GM18507 (cell line): ENCODE measurements at places on chromosomes 6 and 20.
A peak's percentile ranks its signal among the peaks of the same experiment; 100 is the strongest.

- DNase-seq, result no peak
Observed at GRCh38 chr6:112330071-112330878, 16.9 kb upstream of the RFPL4B start.

DNA sequence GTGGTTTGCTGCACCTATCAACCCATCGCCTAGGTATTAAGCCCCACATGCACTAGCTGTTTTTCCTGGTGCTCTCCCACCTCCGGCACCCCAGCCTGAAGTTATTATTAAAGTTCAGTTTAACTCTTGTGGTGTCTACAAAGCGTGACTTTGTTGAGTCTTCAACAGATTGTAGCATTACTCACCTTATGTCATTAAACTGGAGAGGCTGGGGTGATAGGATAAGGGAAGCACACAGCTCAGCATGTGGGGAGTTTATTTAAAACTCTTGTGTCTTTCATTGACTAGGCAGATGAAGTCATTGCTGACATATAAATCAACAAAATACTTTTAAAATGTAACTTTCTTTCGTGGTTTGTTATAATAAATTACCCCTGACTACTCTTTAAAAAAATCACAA, 84.7 kb upstream of the GCM1 start:
- no peak for DNase-seq

- DNase-seq, result no peak
Observed at GRCh38 chr20:23403751-23404150, 17.5 kb downstream of the NAPB start.

DNA sequence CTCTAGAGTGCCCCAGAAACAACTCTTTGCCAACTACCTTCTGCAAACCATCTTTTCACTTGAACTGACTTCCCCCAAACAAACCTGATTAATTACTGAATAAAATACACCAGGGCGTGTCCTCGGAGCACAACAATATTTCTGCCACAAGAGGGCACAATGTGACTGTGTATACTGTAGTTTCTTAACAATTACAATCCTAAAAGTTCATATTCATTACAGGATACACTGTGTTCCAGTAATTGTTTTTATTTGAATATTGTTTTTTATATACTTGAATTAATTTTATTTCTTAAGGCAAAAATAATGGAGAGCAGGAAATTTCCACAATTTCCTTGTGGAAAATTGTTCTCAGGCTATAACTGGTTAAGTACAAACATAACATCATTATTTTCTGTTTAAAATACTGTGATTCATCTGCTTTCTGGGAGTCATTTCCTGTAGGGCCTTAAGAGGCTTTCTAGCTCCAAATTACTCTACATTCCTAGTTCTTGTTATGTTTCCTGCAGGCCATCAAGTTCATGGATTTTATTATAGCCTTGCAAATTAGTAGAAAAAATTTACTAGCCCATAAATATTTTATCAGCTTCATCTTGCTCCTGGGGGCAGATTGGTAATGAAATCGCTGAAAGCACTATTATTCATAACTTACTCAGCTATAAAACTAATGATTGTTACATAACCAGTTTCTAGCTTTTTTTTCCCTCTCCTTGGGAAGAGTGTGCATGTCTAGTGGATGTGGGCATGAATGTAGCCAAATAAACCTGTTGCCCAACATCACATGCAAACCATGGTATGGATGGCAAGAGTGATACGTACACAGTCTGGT, 51.9 kb upstream of the SLC22A16 start:
- DNase-seq, result peak; percentile 36

- no peak for DNase-seq
Observed at GRCh38 chr20:37354210-37355195, 8.6 kb downstream of the SRC start.

GRCh38 chr20:40771848-40772511, 82.9 kb upstream of the MAFB start:
- no peak for DNase-seq

- DNase-seq, result no peak
Observed at GRCh38 chr20:52103335-52103912, 88.2 kb downstream of the ZFP64 start.

DNA sequence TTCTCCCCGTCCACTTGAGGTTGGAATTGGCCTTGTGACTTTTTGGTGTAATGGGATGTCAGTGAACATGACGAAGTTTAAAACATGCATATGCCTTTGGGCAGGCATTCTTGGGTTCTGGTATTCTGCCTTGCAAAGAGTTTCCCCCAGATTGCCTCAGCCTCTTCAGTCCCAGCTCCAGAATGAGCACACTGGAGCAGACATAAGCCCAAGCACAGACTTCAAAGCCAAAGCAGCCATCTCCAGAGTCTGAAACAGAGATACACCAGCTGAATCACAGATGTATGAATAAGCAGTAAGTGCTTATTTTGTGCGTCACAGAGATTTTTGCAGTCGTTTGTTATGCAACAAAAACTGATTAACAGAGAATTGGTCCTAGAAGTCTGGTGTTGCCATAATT, 546.0 kb downstream of the FRK start:
- DNase-seq, result no peak

GRCh38 chr6:83365931-83366330, 64.9 kb downstream of the ME1 start:
- no peak for DNase-seq

DNA sequence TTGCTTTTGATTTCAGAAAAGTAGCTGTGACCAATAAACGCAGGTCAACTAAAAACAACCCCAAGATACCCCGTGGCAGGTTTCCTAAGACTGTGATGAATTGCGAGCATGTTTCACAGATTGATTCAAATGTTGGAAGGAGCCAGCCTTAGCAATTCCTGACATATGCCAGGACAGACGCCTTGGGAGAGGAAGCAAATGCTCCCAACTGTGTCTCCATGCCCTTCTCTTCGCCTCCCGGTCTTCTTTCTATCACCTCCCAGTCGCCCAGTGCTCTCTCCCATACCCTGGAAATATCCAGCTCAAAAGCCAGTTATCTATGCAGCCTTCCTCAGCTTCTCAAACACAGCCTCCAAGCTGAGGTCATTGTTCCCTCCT, 32.0 kb downstream of the KIAA0319 start:
- DNase-seq, result no peak

DNA sequence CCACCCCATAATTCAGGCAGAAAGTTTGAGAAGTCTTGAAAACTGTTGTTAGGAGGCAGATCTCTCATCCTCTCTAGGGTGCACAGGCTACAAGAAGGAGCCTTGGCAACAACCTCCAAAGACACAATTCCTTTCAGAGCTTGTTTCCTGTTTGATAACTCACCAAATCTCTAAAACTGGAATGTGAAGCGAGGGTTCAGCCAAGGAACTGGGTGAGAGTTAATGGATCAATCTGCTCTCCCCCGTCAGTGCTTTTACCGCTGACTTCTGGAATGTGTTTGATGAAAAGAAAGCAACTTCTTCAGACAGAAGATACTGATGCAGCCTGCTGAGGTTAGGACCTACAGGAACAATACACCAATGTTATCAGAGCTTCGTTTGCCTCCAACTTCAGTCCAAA, 171.8 kb upstream of the BMP2 start:
- DNase-seq, result no peak

- DNase-seq, result no peak
Observed at GRCh38 chr6:25327432-25327831, 48.3 kb downstream of the CARMIL1 start.

DNA sequence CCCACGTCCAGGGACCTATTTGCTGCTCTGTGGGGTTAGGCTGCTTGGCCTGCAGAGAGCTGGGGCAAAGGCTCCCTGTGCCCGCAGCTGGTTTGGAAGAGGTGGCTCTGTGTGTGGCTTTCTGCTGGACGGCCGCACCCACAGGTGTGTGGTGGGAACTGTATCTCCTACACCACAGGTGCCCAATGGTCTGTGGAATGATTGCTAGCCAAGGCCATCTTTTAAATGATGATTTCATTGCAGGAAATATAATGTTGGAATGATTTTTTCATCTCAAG, 178.4 kb downstream of the DLL1 start:
- DNase-seq, result no peak

DNA sequence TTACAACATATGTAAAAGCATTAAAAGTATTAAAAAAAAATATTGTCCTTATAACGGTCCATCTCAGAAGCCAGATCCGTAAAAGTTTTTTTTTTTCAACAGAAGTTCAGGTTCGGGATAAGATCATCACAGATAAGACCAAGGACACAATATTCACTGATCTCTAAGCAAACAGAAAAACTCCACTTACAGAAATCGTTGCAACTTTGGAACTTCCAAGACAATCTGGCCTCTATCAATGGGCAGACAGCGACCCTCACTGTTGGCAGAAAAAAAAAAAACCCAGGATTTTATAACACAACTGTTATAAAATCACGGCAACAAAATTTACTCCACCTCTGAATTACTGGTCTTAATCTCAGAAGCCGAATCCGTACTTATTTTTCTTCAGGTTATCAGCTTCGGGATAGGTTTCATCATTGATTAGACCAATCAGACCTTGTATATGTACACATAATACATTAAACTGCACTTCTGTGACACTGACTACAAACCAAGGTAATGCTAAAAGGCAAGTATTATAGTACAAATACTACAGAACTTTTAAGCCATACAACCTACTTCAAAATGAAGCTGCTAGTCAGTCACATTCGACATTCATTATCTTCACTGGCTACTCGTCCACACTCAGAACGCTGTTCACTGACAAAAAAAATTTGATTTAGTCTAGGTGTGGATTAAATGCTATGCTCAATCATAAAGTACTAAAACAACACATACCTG, 34.7 kb upstream of the SYNCRIP start:
- no peak for DNase-seq

DNA sequence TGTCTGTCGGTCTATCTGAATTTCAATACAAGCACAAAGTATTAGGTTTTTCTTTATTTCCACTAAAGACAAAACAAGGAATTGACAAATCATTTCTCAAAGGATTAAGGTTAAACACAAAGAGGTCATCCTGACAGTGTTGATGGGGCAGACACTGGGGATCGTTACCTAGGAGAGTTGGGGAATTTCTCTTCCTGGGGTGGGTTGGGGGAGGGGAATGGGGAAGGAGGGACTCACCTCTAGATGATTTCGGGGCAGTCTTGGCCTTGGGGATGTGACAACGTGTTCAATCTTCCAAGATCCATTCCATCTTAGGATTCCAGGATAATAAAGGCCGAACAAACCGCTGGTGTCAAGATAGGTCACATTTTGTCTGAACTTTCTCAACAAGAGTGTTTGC, 35.4 kb upstream of the FOXA2 start:
- DNase-seq, result no peak

DNA sequence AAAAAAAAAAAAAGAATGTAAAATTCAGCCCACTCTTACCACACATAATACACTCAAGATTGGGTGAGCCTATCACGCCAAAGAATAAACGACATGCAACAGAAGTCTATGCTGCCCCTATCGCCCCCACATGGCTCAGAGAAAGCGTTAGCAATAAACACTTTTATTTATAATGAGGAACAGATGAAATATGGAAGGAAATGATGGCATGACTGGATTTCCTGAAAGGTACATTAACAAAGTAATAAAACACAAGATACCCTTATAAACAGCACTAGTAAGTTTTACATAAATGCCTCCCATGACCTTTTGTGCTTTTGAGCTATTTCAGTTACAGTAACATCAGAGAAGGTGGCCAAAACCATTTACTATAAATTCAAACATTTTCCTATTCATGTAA, 71.4 kb upstream of the SCAF8 start:
- no peak for DNase-seq

DNA sequence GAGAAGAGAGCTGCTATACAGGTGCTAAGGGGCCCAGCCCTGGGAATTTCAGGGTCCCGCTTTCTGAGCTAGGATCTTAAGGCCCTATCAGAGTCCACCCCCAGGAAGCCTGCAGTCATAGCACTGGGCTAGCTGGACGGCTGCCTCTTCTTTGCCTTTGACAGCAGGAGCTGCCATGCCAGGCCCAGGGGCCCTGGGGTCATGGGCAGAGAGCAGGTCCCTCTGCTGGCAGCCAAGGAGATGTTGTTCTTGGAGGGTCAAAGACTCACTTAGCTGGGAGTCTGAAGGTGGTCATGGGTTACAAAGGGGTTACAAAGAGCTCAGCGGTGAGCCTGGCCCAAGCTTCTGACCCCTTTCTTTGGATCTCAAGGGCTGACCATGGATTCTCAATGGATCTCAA, 52.7 kb downstream of the RPP21 start:
- DNase-seq, result no peak

DNA sequence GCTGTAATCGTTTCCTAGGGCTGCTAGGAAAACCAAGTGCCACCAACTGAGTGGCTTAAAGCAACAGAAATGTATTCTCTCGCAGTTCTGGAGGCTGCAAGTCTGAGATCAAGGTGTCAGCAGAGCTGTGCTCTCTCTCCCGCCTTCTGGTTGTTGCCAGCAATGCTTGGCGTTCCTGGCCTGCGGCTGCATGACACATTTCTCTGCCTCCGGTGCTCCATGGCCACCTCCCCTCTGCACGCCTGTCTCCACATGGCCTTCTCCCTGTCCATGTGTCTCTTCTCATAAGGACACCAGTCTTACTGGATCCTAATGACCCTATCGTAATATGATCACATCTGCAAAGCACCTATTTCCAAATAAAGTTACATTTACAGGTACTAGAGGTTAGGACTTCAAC, 91.7 kb upstream of the AKAP12 start:
- no peak for DNase-seq

- no peak for DNase-seq
Observed at GRCh38 chr6:121523628-121524027, 88.2 kb downstream of the GJA1 start.

DNA sequence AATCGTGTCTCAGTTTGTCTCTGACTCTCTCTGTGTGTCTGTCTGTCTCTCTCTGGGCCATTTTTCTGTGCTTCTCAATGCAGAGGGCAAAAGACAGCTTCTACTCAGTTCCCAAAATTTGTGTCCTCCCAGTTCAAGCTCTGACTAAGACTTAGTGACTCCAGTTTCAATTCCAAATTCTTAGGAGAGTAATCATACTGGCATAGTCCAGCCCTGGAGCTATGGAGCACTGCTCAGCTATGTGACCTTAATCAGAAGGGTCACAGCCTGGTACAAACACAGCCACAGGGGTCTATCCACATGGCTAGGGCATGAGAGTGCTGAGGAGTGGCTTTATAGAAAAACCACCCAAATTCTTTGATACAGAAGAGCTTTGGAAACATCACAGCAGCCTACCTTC, 91.9 kb downstream of the FOXF2 start:
- no peak for DNase-seq

- no peak for DNase-seq
Observed at GRCh38 chr6:53042112-53042511, 23.1 kb upstream of the FBXO9 start.

DNA sequence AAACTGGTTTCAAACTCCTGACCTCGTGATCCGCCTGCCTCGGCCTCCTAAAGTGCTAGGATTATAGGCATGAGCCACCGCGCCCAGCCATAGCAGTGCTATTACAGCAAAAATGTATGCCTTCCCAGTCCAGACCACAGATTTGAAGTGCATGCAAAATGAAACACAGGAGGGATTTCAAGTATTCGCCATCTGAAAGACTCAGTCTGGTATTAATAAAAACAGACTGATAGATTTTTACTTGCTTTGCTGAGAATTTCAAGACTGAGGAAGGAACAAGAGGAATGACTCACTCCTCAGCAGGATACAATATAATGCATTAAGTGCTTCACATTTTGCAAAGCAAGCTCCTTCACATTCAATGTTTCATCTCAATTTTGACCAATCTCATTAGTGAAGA, 134.9 kb downstream of the TMEM200A start:
- no peak for DNase-seq

GRCh38 chr20:48171626-48172356, 386.5 kb upstream of the SULF2 start:
- DNase-seq, result no peak

GRCh38 chr6:4169028-4169789, 33.8 kb upstream of the ECI2 start:
- no peak for DNase-seq

GRCh38 chr6:36839749-36840431, 646 bp upstream of the CPNE5 start:
- DNase-seq, result peak; percentile 14
